CD8-positive, alpha-beta memory T cell (primary cell): ENCODE measurements at places on chromosomes 16 and 17.

DNA sequence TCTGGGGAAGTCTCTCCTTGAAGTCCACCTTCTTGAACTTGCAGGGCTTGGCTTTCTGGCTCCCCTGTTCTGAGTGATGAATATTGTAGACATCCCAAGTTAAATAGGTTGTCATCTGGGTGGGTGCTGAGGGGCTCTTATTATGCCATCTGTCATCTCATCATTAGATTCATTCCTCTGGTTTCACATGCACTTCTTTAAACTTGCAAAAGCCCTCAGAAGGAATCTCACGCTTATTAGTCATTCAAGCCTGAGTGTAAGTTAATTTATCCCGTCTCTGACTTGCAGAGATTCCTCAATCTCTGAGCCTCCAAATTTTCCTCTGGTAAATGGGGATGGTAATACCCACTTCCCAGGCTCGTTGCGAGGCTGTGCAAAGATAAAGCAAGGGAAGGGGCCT lies 5.7 kb downstream of the MGAT5B start:
- no peak for DNase-seq

DNA sequence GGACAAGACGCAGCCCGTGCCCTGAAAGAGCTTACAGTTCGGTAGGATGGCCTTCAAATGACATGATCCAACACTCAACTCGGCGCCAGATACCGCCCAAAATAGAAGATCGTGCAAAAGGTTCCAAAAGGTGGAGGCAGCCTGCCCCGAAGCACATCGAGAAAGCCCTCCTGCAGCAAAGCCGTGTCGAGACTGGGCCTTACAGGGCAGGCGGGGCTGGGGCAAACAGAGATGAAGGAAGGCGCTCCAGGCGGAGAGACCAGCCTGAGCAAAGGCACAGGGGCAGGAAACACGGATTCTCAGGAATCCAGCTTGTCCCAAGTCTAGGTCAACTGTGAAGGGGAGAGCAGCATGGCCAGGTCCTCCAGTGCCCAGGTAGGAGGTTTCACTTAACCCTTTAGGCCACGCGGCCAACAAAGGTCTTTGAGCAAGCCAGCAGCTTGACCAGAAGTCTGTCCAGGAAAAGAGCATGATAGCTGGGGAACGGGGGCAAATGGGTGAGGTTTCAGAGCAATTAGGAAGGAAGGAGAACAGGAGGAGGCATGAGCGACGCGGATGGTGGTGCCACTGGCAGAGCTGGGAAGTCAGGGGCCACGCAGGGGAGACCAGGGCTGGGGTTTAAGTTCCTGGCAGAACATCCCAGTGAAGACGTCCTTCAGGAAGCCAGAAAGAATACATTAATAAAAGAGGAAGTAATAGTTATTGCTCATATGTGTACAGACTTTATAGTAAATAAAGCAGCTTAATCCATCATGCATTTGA lies 21.2 kb upstream of the EIF1 start:
- DNase-seq: no peak

DNA sequence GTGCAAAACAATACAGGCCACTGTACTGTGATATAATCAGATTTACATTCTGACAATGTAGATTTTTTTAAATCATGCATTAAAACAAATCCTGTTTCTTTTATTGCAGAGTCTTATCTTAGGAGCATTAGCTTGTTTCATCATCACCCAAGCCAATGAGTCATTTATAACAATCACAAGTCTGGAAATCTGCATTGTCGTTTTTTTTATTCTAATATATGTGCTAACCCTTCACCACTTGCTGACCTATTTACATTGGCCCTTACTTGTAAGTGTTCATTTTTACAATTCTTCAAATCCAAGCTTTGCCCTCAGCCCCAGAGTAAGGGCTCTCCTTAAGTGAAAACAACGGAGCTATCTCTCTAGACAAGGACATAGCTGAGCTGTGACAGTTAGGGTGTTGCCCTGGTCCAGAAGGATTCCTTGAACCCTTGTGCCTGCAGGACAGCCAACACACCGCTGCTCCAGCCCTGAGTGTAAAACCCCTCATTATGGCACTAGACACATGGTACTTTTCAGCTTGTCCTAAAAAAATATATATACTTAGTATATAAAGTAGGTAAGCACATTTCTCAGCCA lies 3.7 kb downstream of the CMTM1 start:
- DNase-seq: no peak

GRCh38 chr17:21283482-21284318 lies 811 bp upstream of the MAP2K3 start:
- peak; percentile 49 for DNase-seq

GRCh38 chr17:76659928-76660655 lies 16.5 kb upstream of the ST6GALNAC1 start:
- DNase-seq: peak; percentile 49

- no peak for DNase-seq
These were observed 10.3 kb upstream of the ASGR2 start for GRCh38 chr17:7124923-7125322.

DNA sequence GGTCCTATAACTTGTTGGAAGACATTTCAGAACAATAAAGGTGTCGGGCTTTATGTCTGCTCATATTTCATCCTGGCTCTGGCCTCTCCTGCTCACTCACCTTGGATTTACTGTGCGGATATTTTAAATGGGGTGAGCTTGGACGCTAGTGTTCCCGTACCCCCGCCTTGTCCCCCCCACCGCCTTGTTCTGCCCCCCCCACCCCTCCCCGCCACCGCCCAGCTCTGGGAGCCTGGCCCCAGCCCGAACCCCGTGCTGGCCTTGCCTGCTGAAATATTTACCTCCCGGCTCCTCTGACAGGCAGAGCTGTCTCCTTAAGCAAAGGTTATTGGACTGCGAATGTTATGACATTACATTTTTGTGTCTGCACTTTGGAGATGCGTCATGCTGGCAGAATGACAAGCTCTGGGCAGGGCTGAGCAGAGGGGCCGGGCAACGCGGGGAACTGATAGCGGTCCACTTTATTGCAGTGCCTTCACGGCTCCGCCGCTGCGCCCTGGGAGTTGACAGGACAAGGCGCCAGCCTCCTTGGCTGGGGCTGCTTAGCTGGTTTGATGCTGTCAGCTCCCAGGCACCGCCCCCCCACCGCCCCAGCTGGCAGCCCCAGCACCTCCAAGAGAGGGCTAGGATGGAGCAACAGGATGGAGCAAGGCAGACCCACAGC lies 222.5 kb upstream of the GSE1 start:
- DNase-seq: no peak

DNA sequence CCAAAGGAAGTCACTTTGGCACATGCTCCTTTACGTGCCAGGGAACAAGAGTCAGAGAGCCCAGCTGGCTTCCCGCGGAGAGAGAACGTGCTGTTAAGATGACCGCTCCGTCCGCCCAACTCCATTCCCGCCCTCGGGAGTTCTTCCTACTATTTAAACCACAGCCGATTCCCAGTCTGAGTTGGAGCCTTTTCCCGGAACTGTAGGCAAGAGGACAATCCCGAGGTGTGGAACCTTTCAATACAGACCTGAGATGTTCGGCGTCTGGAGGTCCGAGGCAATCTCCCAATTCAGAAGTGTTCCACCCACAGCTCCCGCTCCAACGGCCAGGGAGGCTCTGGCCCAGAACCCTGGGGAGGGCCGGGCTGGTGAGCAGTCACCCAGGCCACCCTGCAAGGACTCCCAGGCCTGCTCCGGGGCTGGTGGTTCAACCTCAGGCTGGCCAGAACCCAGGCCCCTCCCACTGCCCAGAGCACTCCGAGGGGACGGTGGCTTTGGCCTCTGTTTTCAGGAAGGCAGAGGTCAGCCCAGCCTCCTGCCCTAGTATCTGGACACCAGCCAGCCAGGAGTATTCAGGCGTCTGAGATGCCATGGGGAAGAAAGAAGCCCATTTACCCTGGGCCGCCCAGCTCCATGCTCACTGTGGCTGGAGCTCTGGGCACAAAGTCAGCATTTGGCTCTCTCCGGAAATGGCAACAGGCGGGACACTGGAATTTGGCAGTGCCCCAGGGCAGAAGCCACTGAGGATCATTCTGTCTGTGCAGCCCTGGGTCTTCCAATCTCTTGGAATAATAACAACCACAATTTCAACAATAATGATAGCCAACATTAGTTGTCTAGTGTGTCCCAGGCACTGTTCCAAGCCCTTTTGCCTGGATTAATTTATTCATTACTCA lies 21.4 kb downstream of the EMP2 start:
- DNase-seq: no peak

DNA sequence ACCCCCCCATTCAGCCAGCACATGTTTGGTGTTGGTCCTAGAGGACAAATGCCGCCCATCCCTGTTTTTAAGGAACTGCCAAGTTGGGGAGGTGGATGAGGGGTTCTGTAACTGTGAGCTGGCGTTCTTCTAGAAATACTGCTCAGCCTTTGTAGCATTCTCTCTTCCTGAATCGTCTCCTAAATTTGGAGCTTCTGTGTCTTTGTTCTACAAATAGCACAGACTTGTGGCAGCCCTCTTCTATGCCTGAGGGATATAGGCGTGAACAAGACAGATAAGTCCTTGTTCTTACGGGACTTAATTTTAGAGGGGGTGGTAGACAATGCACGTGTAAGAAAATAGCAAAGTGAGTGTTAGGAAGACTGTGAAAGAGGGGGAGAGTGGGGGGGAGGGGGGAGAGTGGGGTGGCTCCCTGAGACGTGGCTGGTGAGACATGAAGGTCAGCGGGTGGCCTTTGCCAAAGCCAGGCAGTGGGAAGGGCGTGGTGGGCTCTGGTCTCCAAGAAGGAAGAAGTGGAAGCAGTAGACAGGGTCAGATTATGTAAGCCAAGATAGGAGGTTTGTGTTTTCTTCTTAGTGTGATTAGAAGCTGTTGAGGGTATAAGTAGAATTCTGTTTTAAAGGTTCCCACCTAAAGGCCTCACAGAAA lies 9.9 kb downstream of the MFSD11 start:
- DNase-seq: no peak

DNA sequence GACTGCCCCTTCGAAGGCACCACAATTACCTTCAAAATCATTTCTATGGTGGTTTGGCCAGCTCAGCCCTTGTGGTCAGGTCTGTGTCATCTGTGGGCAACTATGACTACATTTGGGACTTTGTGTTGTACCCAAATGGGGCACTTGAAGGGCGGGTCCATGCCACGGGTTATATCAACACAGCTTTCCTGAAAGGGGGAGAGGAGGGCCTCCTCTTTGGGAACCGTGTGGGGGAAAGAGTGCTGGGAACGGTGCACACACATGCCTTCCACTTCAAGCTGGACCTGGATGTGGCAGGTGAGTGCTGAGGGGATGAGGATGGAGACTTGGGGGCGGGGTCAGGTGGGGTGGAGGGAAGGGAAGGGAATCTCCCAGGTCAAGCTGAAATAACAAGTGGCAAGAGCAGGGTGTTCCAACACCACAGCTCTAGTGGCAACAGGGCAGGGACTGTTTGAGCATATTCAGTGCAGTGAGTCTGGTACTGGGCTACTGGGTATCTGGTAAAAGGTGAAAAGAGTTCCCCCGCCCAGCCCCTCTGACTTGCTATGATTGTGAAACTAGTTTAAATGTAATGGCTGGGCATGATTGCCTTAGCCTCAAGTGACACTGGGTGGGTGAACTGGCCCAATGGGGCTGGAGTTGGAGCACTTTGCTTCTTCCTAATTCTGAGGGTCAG lies 1.7 kb downstream of the AOC2 start:
- DNase-seq: no peak

DNA sequence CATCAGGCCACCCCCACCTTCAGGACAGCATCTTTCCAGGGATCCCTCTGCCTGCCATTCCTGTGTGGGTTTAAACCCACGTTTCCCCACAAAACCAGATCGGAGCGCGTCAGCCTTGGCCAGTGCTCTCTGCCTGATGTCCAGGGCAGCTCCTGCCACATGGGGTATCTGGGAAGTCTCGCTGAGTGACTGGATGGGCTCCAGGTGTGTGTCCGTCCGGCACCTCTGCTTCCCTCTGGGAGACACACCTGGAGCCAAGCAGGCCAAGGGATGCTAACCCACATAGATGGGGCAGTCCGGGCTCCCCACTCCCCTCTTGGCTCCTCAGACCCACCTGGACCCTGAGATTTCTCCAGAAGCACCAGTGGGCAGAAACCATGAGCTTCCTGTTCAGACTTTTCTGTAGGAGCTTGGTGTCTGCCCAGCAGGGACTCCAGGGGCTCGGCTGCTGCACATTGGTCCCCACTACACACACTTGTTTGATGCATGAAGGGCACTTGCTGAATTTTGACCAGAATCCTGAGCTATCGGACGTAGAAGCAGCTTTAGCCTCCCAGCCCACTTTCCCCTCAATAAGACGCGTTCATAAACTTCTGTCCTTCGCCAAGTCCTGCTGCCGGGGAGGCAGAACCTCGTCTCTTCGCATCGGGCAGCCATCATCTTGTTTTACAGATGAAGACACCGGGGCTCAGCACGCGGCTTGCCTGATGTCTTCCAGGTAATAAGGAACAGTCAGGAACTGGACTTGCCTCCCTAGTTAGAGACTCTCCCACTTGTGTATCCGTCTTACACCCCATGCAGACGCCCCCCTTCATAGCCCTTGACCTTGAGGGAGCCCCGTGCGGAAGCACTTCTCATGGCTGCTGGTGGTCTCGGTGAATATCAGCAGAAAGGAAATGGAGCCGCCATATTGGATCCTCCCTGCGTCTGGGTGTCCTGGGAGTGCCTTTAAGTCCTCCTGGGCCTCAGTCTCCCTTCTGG lies 91.6 kb upstream of the ZNF469 start:
- DNase-seq: no peak

DNA sequence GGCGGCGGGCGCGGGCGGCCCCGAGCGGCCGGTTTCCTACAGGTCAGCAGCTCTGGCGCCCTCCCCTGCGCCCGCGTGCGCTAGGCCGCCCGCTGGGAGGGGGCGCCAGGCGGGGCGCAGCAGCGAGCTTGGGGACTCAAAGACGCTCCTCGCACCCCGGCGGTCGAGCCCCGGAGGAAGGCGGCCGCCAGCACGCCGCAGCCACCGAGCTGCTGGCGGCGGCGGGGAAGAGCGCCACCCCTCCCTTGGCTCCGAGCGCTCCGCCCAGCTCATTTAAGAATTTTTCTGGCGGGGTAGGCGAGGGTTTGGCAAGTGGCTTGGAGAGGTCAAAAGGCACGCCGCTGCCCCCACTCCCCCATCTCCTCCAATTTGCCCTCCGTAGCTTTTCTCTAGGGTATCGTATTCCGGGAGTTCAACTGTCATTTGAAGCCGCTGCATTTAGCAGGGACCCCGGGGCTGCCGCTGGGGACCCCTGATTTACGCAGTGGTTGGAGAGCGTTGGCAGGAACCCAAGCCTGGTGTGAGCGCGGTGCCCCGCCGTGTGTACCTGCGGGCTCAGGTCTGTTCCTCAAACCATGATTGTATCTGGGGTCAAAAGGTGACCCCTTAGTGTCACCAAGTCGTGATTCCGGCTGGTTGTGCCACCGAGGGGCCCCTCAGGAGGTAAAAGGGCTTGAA lies 59.5 kb upstream of the GSE1 start:
- peak; percentile 36 for DNase-seq

DNA sequence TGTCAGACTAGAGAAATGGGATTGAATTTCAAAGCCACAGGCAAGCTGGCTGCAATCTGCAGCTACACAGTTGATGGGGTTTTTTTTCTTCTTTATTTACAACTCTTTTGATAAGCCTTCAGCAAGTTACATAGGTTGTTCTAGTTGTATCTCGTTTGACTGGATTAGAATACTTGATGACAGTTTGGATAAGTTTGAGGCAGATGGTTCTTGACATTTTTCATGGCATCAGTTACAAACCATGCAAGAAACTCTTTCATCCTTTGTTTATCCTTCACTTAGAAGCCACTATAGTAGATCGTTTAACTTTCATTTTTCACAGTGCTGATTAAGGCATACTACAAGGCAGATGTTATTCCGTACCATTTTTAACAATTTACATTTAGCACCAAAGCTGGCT lies 238.9 kb downstream of the TOX3 start:
- no peak for DNase-seq

GRCh38 chr16:3774156-3774767 lies 56.9 kb upstream of the TRAP1 start:
- DNase-seq: no peak
